ENCODE measurements at places on chromosomes 6 and 20.

- no peak for DNase-seq
Observed at GRCh38 chr20:14855171-14855570, 517.8 kb upstream of the FLRT3 start.

DNA sequence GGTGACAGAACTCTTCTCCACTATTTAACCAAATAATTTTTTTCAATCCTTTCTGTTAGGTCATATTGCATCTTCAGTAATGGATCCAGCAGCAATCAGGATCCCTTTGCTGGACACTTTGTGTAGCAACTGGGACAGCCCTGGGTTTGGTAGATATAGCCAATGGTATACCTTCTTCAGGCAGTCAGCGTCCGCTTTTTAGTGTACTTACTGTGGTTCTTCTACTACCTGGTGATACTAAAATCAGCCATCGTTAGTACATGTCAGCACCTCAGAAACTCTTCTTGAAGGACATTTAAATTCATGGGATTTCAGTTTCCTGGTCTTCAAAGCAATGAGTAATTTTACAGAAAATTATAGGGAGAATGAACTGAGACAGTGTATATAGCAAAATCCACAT, 93.5 kb downstream of the ADGRG6 start:
- no peak for DNase-seq

DNA sequence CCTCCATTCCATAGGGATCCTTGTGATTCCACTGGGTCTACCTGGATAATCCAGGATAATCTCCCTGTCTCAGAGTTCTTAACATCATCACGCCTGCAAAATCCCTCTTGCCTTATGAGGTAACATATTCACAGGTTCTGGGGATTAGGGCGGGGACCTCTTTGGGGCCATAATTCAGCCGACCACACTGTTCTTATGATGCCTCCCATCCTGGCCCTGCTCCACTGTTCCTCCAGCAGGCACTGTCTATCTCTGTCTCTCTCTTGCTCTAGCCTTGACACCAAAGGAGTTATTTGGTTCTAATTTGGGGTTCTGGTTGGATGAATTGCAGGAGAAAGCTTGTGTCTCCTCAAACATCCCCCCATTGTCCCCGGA, 168.1 kb downstream of the NFATC2 start:
- no peak for DNase-seq

DNA sequence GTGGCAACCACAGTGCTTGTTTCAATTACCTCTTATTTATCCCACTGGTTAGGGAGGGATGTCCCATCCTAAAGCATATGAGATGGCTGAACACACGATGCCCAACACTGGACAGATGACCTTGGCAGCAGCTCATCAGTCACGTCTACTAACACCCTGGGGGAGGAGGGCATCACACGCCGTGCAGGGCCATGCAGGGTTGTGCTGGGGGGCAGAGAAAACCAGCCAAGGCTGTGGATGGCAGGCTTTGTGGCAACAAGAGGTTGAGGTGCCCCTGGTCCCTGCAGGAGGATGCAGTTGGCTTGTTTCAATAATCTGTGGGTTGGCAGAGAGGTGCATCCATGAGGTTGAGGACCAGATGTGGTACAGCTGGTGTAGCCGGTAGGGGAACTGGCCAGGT, 293.7 kb upstream of the SULF2 start:
- no peak for DNase-seq

DNA sequence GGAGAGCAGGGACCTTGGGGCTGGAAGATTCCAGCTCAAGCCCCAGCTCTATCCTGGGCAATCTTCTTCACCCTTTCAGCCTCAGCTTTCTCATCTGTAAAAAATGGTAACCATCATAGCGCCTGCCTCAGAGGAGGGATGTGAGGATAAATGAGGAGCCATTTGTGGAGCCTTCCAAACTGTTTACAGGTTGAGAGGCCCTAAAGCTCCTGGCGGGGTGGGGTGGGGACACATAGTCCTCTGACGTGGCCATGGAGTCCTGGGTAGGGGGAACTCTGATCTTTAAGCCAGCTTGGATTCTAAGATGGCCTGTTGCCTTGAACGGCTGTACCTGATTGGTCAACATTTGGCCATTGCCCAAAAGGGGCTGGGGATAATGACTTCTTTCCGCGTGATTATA, 111.1 kb downstream of the TOX2 start:
- peak; percentile 34 for DNase-seq

GRCh38 chr6:5343998-5344397, 82.7 kb downstream of the FARS2 start:
- no peak for DNase-seq

- no peak for DNase-seq
Observed at GRCh38 chr6:42366011-42366705, 85.6 kb downstream of the TRERF1 start.

DNA sequence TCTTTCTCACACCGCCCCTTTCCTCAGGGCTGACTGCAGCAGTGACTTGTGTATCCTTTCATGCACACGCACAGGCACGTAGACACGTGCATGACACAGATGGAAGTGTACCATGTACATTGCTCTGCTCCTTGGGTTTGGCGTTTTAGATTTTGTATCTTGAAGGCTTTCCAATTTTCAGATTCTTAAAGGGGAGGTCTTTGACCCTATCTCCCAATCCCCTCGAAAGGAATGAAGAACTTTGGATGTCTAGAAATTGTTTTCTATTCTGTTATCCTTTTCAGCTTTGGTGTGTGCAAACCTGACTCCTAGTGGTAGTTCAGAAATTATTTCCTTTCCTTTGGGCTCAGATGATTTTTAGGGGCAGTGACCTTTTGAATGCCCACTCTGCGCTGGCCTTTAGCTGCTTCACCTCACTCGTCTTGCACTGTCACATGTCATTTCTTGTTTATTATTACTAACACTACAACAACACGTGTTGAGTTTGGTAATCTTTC, 63.0 kb downstream of the HIVEP1 start:
- no peak for DNase-seq

- DNase-seq: no peak
Observed at GRCh38 chr6:9766240-9766915, 648.5 kb downstream of the TFAP2A start.

DNA sequence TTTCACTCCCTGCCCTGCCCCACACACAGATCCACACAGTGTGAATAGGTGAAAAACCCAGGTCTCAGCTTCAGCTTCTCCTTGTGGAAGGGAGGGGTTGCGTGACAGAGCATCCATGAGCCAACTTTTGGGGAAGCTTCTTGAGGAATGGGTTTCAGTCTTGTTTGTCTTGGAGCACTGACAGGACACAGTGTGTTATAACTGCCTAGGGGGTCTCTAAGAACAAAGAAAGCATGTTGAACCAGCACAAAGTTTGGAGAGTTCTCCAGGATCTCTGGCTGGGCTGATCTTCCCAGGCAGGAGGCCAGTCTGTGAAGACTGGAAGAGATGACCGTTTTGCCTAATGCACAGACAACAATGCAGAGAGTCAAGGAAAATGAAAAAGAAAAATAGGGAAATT, 164.5 kb downstream of the COL12A1 start:
- no peak for DNase-seq

GRCh38 chr6:110348961-110349690, 9.0 kb downstream of the METTL24 start:
- no peak for DNase-seq

- DNase-seq: no peak
Observed at GRCh38 chr6:55826941-55827340, 48.4 kb downstream of the BMP5 start.

DNA sequence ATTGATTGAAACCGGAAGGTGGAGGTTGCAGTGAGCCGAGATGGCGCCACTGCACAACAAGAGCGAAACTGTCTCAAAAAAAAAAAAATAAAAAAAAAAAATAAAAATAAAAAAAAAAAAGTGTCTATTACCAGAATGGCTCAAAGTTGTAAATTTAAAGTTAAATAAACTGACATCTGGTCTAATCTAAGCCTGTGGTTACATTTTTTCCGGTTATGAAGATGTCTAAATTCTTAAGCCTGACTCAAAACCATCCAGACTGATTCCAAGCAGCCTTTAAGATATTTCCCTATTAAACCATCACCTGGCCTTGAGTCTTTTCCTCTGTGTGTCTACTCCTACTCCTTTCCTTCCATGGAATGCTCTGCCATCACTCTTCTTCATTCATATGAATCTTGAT, 371.7 kb upstream of the RUNX2 start:
- DNase-seq: no peak

DNA sequence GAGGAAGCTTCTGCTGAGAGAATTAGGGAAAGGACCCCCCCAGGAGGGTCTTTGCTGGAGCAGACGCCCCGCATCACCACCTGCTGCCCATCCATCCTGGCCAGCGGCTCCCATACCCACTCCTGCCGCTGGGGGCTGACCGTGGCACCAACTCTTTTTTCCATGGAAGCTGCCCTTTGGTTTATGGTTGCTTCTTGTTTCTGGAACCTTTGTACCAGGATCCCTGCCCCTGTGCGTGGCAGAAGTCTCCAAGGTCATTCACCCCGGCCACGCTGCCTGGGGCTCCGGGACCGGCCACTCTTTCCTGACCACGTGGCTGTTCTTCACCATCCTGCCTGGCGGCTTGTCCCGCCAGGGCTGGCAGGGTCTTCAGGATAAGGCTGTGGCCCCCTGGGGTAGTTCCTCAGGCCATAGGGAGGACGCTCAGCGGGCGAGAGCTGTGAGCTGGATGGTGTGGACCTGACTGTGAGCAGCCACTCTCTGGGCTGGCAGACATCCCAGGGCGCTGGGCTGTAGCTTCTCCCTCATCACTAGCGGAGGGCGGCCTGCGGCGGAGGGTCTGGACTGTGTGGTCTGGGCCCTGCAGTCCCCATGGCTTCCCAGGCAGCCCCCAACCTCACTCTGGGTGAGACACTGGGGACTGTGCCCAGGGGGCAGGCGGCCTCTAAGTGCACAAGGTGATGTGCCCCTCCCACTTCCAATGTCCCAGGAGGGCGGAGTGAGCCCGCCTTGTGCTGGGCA, 22.8 kb upstream of the RBBP8NL start:
- DNase-seq: no peak

DNA sequence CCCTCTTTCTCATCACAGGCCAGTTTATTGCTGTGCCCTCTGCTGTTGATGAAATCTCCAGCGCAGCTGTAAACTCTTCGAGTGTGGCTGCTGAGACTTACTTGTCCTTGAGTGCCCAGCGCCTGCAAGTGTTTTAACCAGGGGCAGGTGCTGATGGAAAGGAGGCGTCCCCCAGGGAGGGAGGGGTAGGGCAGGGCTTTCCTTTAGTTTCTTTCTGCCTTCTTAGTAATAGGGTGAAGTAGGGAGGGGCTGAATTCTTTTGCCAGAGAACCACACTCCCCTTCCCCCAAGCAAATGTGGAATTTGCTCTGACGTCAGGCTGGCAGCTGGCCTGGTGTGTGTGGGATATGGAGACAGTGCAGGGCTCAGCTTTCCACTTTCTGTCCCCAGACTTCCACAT, 61.2 kb downstream of the IGF2R start:
- DNase-seq: no peak

DNA sequence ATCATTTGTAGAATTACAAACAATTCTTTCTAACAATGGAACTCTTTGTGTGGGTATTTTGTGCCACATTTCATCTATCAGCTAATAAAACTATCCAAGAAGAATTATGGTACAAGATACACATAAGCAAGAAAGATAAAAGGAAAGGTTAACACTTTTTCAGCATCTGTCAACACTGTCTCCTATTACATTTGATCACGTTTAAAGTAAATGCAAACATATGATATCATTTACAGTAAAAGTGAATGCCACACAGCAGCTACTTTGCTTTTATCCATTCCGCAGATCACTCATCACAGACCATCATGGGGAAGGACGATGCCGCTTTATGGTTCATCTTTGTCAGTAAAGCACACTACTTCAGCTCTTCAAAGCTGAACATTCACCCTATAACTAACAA, 456.4 kb upstream of the MANEA start:
- DNase-seq: no peak

GRCh38 chr6:159817951-159818739, 18.1 kb downstream of the PNLDC1 start:
- no peak for DNase-seq

GRCh38 chr6:119934816-119935215, 585.3 kb upstream of the MAN1A1 start:
- DNase-seq: no peak

DNA sequence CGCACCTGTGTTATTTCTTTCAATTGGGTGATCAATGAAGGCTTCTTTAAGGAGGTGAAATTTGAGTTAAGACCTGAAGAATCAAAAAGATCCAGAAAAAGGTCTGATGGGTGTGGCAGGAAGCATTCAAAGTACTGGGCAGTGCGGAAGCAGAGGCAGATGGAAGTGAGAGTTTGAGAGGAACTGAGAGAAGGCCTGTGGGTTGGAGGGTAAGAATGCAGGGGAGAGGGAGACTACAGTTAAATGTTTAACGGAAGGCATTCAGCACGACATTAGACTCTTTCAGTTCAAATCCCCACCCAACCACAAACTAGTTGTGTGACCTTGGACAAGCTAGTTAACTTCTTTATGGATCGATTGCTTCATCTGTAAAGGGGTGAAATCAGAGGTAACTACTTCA, 50.5 kb upstream of the GCM1 start:
- DNase-seq: no peak

DNA sequence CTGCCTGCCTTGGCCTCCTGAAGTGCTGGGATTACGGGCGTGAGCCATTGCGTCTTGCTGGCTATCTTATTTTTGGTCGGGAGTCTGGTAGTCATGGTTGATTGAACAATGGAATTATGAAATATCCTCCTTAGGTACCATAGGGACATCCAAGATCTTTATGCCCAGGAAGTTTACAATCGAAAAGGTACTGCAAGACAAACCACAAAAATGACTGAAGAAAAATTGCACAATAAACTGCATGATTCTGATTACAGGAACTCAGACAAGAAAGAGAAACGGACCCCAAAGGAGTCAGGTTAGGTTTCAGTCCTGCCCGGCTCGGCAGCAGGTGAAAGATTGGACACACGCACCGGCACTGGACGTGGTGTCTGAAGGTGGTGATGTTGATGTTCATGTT, 5.3 kb downstream of the SLC26A8 start:
- DNase-seq: no peak

DNA sequence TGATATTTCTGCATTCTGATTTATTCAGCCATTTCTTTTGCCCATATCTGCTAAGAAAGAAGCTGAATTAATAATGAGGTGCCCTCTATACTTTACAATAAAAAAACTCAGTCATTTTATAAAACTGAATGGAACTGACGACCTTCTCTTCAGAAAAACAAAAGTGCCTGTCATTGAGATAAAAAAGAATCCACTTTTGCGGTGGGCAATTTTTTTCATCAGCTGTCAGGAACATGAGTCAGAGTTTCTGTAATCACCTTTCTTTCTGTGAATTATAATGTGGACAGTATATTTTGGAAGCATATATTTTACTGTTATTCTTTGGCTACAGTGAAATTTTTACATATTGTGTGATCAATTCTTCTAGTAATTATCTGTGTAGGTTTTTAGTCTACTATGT, 33.4 kb downstream of the IL20RA start:
- no peak for DNase-seq
